Activated CD4-positive, alpha-beta T cell treated with anti-CD3 and anti-CD28 coated beads, Interleukin-2, amount 10 ng/mL, durations not matched to agents 7 days and 5 days (primary cell): ENCODE measurements at places on chromosomes 5 and 9. TPM values are rescaled to one million over a fixed set of nuclear protein-coding genes. Genes with fewer than 3 reads are reported as not detected.

HTR4 gene
- total RNA-seq, result not detected

GRCh38 chr9:134526584-134527477 lies 114.8 kb upstream of the COL5A1 start:
- no peak overlapping the region for H3K27ac ChIP-seq
- H3K4me3 ChIP-seq, result no peak overlapping the region
- no peaks in the 10 kb centered on the region for H3K4me1 ChIP-seq
- no peaks in the 10 kb centered on the region for H3K27me3 ChIP-seq
- H3K36me3 ChIP-seq, result no peaks in the 10 kb centered on the region
- DNase-seq, result no peak

- H3K27me3 ChIP-seq, result peaks cover 6% of the 10 kb centered on the region
- no peaks in the 10 kb centered on the region for H3K36me3 ChIP-seq
- no peak for DNase-seq
Measured at GRCh38 chr5:172438319-172438668, 16.0 kb downstream of the SH3PXD2B start.

- no peak overlapping the region for H3K4me3 ChIP-seq
- peaks cover 37% of the 10 kb centered on the region for H3K4me1 ChIP-seq
- no peak for DNase-seq
- H3K27ac ChIP-seq, result no peak overlapping the region
- H3K36me3 ChIP-seq, result no peaks in the 10 kb centered on the region
Measured at GRCh38 chr5:39661026-39661779, 236.4 kb upstream of the DAB2 start.

DNA sequence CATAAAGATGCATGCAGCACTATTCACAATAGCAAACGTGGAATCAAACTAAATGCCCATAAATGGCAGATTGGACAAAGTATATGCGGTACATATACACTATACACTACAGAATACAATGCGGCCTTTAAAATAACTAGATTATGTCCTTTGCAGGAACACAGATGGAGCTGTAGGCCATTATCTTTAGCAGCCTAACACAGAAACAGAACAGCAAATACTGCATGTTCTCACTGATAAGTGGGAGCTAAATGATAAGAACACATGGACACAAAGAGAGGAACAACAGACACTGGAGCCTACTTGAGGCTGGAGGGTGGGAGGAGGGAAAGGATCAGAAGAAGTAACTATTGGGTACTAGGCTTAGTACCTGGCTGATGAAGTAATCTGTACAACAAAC lies 758.2 kb downstream of the TLE1 start:
- H3K4me3 ChIP-seq, result no peak overlapping the region
- no peaks in the 10 kb centered on the region for H3K36me3 ChIP-seq
- H3K27me3 ChIP-seq, result no peaks in the 10 kb centered on the region
- H3K4me1 ChIP-seq, result no peaks in the 10 kb centered on the region
